ENCODE measurements at places on chromosomes 11 and 22.

GRCh38 chr22:45587638-45588505 is 83.8 kb upstream of the ATXN10 start:
- DNase-seq, result no peak

DNA sequence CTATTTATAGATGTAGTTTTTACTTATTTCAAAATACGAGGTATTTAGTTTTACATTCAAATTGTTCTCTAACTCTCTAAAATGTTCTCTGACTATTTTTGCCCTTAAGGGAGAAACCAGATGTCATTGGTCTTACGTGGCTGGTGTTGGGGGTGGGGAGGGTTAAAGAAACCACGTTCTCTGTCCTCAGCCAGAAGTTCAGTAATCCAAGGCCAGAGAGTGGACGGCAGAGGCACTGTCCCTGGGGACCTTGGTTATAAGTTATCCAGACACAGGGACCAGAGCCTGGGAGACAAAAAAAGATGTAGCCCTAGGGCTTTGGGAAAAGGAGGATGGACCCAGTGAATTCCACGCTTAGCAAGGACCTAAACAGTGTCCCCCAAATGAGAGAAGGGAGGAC is 706 bp upstream of the OR51E1 start:
- DNase-seq, result no peak

- DNase-seq, result no peak
Measured at GRCh38 chr11:3004481-3004880, 12.4 kb upstream of the NAP1L4 start.

- DNase-seq, result no peak
Measured at GRCh38 chr11:33877038-33877437, 14.8 kb downstream of the LMO2 start.

DNA sequence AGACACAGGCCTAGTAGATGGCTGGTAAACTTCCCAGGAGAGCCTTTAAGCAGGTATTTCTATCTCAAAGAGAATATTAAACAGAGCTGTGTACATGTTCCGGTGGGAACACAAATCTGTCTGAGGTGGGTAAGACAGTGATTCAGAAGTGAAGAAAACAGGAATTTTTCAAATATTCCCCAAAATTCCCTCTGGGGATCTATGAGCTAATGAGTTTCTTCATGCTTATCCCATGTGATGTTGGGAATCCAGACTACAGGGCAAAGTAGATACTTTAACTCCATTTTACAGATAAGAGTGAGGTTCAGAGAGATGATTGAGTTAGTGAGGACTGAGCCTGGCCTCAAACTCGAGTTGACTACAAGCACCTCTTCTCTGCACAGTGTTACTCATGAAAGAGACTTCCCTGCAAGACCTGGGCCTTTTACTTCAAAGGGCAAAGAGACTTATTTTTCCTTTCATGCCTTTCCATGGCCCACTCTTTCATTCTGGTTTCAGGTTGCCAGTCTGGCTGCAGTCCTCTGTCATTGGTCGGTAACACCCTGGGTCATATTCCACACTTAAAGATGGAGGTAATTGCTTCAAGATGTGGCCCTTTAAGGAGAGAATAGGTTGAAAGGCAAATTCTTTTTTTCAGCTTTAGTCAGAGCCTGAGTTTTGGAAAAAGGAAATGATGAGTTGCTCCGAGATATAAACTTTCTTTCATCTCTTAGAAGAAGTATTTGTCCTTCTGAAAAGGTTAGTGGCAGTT is 70.1 kb downstream of the CYB5R2 start:
- DNase-seq, result no peak

DNA sequence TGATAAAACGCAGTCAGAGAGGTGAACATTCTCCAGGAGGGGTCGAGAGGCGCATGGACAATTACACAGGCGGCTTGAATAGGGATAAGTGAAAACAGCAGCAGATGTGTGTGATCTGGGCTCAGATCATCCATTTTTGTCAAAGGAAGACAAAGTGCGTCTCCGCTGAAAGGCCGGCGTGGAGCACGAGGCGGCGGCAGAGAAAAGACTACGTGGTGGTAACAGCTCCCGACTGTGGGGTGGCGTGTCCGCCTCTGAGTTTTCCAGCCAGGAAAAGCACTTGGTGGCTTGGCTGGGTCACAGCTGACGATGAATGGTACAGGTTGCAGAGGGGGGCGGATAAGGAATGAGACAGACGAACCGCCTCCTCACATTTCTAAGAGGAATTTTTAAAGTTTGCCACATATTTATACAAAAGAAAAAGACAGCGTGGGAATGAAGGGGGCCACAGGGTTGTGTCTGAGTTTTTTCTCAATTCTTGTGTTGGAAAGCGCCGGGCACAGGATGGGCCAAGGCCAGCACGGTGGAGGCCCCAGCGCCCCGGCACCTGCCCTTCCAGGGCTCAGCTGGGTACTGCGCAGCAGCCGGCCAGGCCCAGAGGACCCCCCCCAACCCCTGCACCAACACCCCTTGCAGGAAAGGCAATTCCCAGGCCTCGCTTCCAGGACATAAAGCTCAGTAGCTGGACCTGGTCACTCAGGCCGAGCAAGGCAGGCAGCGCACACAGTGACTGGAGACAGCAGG is 80.4 kb downstream of the TRMU start:
- no peak for DNase-seq

GRCh38 chr11:121841487-121842191 is 274.4 kb downstream of the BLID start:
- DNase-seq, result no peak

DNA sequence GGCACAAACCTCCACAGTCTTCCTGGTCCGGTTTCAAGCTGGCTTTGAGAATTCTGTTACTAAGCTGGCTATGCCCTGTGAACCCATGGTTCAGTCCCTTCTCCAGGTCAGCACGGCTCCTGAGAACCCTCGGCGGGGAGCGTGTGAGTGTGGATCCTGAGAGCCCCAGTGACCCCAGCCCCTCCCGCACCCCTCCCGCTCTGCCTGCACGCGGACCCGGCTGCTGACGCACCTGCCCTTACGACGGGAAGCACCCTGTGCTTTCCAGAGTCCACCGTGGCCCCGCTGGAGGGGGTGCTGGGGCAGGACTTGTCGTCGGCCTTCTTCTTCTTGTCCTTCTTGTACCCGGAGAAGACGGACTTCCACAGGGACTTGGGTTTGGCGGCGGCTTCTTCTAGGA is 42.8 kb upstream of the BID start:
- no peak for DNase-seq

DNA sequence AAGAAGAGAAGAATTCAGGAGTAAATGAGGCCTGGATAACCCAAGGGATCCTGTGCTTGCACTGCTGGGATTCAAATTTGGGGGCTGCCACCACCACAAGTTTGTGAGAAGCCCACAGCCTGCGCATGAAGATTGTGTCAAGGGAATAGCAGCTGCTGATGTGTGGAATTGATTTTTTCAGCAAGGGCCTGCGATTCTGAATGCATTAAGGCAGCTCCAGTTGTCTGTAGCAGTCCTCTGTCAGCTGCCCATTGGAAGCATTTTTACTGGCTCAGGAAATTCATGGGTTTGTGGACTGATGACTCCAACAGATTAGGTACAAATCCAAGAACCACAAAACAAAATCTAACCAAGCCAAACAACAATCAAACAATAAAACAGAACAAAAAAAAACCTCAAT is 14.0 kb downstream of the ARVCF start:
- DNase-seq, result no peak

GRCh38 chr11:48900131-48900800 is 83.4 kb downstream of the TRIM51G start:
- no peak for DNase-seq

- no peak for DNase-seq
Measured at GRCh38 chr11:115360186-115360824, 143.9 kb downstream of the CADM1 start.

GRCh38 chr22:44407171-44407986 is 90.7 kb downstream of the RTL6 start:
- no peak for DNase-seq

GRCh38 chr11:34855021-34855753 is 61.0 kb downstream of the APIP start:
- no peak for DNase-seq

GRCh38 chr11:36567694-36568093 is at the start of gene RAG1:
RAG1 (plus strand) TSS chr11:36568007; CDS start chr11:36573305, 5,298 bp downstream.
- no peak for DNase-seq

GRCh38 chr22:40310081-40310767 is 36.1 kb upstream of the ADSL start:
- no peak for DNase-seq

GRCh38 chr22:19959587-19960490 is 18.2 kb upstream of the TXNRD2 start:
- DNase-seq, result no peak

GRCh38 chr11:46060013-46060412 is 61.2 kb downstream of the PHF21A start:
- no peak for DNase-seq

DNA sequence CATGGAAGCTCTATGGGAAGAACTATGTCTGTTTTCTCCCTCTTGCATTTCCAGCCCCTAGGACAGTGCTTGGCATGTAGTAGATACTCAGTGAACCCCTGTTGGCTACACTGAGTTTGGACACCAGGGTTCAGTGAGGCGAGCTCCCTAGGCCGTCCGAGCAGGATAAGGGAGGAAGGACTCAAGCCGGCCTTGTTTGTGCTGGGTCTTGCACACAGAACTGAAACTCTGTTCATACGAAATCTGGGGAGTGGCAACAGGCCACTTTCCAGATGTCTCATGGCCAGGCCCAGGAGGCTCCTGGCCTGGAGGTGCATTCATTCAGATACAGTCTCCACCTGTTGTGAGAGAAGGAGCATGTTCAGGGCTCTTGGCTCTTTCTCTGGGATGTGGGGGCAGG is 23.6 kb upstream of the LMO1 start:
- no peak for DNase-seq

GRCh38 chr11:116371146-116371545 is 401.6 kb downstream of the BUD13 start:
- no peak for DNase-seq
